ENCODE measurements at places on chromosomes 5 and 9.
A peak's percentile ranks its signal among the peaks of the same experiment; 100 is the strongest.

DNA sequence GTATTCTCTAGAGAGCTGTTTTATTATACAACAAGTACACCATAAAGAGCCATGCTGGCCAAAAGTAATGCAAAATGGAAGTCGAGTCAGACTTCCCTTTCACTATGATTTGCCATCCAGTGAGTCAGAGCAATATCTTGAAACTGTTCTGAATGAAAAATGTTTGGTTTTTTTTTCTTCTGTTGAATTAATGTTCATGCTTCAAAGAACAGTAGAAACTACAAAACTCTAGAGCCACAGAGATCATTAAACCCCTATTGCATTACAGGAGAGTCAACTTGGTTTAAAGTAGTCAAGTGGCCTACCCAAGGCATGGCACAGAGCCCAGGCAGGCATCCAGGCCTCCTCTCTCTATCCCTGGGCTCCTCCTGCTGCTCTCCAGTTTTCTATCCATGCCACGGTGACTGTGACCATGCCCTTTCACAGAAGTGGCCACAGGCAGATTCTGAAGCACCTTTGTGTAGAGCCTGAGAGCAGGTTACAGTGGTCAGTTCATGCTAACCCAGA, 358.9 kb downstream of the DEPDC1B start:
- DNase-seq, result no peak

DNA sequence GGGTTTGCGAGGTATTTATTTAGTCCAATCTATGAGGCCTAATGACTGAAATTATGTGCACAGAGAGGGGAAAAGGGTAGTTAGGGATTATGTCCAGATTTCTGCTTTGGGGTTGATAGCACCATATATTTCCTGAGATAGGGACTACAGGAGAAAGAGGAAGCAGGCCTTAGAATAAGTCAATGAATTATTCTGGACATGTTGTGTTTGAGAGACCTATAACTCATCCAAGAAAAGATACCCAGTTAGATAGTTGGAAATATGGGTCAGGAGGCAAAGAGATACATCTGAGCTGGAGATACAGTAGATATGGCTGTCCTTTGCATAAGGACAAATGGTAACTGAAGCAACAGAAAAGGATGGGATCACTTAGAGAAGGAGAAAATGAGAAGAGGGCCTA, 53.1 kb downstream of the NR3C1 start:
- DNase-seq, result no peak

GRCh38 chr9:110153431-110153830, 54.5 kb downstream of the C9orf152 start:
- DNase-seq, result no peak

DNA sequence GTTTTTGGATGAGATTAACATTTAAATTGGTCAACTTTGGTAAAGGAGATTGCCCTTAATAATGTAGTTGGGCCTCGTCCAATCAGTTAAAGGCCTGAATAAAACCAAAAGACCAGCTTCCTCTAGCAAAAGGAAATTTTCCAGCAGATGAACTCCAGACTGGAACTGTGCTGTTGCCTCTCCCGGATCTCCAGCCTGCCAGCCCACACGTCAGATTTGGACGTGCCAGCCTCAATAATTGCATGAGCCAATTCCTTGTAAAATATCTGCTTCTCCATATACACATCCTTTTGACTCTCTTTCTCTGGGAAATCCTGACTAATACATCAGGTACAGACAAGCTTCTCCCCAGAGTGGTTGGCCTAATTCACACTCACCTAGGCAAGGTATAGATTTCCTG, 175.8 kb upstream of the ADCY2 start:
- DNase-seq, result no peak

DNA sequence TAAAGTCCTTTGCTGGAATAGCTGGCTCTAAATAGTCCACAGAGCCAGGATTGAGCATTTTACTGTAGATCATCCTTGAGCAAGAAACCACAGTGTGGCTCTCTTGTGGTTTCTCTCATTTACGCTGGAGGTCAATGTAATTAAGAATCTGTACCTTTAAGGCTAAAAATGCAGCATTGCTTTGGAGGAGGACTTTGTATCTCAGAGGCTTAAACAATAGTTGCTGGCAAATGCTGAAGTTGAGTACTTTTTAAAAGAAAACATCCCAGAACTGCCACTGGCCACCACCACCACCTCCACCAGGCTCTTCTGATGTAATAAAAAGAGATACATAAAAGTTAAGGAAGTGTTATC, 177.3 kb upstream of the ADAMTSL1 start:
- DNase-seq, result no peak

GRCh38 chr9:93466416-93467061, 13.2 kb upstream of the FAM120AOS start:
- DNase-seq, result no peak

DNA sequence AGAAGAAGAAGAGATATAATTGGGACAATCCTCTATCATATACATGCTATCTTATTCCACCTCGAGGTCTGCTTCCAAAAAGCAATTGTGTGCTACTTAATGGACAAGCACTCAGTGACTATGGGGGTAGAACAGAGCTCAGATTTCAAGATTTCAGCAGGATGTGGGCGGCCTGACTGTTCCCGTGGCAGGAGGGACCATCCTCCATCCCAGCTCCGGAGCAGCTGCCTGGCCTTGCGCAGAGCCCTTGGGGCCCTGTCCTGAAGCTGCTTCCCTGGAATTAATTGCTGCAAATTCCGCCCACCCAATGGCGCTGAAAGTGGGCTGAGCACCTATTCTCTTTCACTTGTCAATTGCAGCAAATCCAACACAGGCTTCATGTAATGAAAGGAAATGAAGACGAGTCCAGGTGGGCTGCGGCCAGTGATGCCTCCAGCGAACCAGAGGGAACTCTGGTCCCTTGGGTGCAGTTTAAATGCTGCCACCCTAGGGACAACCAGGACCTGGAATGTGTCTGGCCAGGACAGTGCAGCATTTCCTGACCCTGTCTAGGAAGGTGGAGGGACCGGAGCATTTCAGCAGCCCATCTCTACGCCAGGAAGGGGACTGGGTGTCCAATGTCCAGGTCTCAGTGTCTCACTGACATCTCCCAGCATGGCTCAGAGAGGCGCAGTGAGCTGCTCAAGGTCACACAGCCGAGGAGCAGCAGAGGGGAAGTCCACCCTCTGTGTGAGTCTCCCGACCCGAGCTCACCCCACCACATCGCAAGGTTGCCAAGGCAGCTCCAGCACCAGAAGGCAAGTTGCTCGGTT, 50.5 kb upstream of the FCN1 start:
- DNase-seq, result no peak

DNA sequence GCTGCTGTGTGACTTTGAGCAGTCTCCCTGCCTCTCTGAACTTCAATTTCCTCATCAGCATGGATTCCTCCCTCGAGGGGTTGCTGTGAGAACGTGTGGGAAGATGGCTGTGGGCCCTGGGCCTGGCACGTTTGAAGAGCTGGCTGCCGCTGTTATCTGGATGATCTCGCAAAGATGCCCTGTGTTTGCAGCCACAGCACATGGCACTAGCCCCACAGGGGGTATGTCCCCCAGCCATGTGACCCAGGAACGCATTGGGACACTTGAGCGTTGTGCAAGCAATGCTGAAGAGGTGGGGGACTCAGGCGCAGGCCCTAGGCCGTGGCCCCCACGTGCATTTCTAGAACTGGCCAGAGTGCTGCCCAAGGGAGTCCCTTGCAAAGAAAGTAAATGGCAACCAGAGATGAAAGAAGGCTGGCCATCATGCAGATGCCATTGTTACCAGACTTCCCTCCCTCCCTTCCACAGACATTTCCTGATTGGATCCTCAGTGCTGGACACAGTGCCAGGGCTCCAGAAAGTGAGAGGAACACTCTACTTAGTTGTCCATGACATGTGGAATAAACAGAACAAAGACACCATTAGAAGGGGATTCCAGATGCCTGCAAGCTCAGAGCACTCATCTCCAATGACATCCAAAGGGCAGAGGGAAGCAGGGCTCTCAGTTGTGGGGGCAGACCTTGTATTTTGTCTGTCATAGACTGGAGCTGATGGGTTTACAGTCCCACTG, 65.1 kb upstream of the NEURL1B start:
- no peak for DNase-seq

DNA sequence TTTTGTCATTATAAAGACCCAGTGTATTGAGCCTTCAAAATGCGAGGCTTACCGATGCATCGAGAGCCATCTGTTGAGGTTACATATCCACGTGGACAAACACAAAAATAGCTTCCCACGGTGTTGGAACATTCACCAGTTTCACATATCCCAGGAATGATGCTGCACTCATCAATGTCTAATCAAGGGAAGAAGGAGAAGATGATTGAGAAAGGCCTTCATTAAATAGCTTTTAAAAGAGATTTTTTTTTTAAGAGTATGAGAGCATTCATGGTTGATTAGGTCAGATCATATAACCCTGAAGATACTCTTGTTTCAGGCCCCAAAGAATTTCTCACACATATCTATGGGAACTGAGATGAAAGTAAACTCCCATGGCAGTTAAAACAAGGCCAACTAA, 129.4 kb downstream of the FBN2 start:
- DNase-seq, result no peak

DNA sequence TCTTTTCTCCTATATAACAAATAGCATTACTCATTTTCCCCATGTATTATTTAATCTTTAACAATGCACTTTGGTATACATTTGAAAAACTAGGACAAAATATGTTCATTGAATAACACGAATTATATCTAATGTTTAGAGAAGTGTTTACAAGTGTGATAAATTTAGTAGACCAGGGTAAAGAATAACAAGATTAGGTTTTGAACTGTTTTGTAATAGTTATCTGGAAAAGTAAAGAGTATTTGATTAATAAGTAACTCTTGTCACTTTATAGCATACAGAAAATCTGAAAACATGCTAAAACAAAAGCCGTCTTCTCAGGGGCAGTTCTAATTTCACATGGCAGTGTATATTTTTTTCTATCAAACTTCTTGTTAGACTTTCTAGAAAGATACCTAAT, 58.5 kb downstream of the PPIC start:
- DNase-seq, result no peak

DNA sequence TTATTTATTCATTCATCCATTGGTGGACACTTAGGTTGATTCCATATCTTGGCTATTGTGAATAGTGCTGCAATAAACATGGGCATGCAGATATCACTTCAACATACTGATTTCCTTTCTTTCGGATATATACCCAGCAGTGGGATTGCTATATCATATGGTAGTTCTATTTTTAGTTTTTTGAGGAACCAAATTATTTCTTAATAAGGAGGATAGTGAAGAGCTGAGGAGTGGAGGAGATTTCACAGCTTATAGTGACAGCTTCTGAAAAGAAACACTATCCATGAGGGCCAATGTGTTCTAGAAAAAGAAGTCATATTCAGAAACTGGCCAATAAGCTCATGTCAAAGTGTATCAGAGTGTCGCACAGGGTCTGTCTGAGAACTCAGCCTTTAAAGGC, 183.3 kb downstream of the SEC61B start:
- DNase-seq, result no peak

GRCh38 chr5:139847790-139848507, 52.3 kb downstream of the PSD2 start:
- DNase-seq, result no peak

DNA sequence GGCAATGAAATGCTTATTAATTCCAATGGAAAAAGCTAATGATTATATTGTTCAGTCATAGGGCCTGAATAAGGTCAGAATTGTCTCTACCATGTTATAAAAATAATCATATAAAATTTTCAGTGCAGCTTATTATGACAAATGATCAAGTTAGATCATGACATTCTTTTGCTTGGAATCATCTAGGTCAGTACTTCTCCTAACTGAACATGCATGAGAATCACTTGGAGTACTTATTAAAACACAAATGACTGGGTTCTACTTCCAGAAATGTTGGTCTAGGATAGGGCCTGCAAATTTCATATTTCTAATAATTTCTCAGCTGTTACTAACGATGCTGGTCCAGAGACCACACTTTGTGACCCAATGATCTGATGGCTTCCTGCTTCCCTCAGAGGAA, 806.0 kb upstream of the ZNF608 start:
- no peak for DNase-seq

DNA sequence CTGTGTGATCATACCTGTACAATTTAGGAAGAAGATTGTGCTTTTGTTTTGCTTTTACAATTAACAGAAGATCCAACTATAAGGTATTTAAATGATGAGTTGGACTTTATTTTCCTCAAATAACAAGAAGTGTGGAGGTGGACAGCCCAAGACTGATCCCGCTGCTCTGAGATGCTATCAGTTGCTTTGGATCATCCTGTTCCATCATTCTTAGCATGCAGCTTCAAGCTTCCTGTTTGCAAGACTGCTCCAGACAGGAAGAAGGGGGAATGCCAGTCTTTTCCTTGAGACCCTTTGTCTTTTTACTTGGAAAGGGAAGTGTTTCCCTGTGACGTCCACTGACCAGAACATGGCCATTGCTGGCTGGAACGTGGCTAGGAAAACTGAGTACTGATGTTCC, 250.8 kb downstream of the ZSWIM6 start:
- no peak for DNase-seq

GRCh38 chr5:97111616-97112015, 30.8 kb downstream of the LIX1 start:
- no peak for DNase-seq

GRCh38 chr5:80220245-80220897, 35.5 kb downstream of the SERINC5 start:
- no peak for DNase-seq

DNA sequence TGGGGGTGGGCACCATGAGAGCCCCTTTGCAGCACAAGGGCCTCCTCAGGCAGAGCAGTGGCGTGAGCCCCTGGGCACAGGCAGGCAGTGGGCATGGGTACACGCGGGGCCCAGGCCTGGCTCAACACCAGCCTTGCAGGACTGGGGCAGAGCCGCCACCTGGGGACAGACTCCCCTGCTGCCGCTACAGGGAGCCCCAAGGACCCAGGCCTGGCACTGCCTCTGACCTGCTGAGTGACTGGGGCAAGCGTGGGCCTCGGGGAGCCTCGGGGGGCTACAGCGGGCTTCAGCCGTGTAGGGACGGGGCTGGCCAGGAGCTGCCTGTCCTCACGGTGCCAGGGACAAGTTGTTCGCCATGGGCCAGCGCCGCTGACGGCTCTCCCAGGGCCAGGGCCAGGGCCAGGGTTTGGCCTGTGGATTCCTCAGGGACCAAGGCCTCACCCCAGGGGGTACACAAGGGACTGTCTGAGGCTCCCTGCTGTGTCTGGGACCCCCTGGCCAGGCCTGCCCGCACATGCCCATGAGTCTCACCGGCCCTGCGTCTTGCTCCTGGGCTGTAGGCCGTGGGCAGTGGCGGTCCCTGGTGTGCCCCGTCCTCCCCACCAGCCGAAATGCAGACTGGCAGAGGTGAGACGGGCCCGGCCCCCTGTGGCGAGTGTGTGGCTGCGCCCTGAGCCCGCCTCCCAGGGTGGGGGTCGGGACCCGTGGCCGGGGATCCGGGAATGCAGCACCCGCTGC, 42.5 kb downstream of the KCNT1 start:
- DNase-seq, result no peak

DNA sequence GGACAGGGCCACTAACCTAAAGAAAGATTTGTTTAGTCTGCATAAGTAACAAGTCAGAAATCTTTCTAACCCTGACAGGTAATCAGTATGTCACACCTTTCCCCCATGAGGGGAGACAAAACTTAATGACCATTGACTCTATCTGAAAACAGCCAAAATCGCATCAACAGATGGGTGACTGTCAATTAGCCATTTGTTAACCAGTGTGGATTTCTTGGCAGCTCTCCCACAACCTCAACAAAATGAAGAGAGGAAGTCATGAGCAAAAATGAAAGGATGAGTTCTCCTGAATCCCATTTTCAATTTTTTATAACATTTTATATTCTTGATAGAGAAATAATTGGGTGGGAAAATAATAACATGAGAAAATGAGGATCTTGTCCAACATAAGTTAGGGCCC, 84.6 kb upstream of the SNX2 start:
- DNase-seq, result peak; percentile 62

GRCh38 chr5:116097301-116097700, 12.5 kb downstream of the COMMD10 start:
- DNase-seq, result no peak
